Dermis microvascular lymphatic vessel endothelial cell (primary cell): ENCODE measurements at places on chromosomes 3 and 15.

DNA sequence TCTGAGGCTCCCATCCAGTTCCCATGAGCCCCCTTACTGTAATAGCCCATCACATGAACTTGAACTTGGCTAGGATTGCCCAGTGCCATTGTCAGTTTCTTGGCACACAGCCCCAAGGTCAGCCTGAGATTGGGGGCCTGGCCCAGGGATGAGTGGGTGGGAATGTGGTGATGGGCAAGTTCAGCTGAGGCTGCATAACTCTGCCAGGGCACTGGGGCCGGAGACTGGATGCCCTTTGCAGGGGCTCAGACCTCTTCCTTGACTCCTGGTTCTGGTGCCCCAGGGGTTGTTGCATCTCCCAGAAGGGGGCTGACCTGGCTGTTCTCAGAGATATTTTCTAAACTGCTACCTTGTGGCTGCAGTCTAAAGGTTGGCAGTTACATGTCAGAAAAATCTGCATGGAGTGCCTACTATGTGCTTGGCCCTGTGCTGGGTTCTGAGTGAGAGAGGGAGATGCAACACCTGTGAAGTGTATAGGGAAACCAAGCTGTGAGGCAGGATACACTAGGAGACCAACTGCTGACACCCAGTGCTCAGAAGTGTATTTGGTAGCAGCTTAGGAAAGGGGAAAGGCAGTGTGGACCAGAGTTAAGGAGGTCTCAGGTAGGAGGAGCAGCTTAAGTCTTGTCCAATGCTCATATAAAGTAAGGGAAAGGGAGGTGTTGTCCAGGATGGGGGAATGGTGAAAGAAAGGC is 74.8 kb upstream of the PRR23C start:
- no peak for DNase-seq

DNA sequence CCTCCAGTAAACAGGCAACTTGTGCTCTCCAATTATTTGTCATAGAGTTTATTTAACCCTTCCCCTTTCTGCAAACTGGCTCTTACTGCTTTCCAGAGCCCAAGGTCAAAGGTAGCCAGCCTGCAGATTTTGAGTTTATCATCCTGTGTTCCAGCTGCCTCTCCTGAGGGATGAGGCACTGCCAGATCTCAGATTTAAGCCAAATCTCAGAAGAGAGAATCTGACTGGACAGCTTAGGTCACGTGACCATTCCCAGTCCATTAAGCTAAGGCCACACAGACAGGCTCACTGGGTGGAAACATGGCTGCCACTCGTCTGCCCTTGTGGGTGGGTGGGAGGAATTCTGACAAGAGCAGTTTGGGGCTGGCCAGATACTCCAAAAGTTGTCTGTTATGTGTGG is 8.6 kb upstream of the SIAH2 start:
- DNase-seq, result no peak

GRCh38 chr3:102165367-102165766 is 269.4 kb upstream of the ZPLD1 start:
- DNase-seq, result no peak

- no peak for DNase-seq
Observed at GRCh38 chr3:42686832-42687650, 1.7 kb downstream of the KLHL40 start.

GRCh38 chr15:43207024-43207423 is 13.8 kb downstream of the EPB42 start:
- DNase-seq, result no peak

DNA sequence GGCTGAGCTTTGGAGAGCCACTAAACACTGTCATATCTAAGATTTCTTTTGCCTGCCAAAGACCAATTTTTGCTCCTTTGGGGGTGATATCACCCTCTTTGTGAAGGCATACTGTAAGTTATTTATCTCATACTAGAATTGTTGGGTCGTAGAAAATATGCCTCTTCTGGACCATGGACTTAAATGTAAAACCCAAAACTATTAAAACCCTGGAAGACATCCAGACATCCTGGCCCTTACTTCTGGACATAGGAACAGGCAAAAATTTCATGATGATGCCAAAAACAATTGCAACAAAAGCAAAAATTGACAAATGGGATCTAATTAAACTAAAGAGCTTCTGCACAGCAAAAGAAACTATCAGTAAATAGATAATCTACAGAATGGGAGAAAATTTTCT is 172.2 kb downstream of the ATG7 start:
- no peak for DNase-seq

- DNase-seq, result no peak
Observed at GRCh38 chr3:58581328-58582091, 4.3 kb upstream of the FAM107A start.
